Activated CD4-positive, CD25-positive, alpha-beta regulatory T cell treated with anti-CD3 and anti-CD28 coated beads, Interleukin-2, amount 50 U/mL, for 16 hours (primary cell): ENCODE measurements at places on chromosomes 2 and 18.
A peak's percentile ranks its signal among the peaks of the same experiment; 100 is the strongest.

GRCh38 chr2:24421668-24422067 lies 61.3 kb upstream of the ITSN2 start:
- DNase-seq = peak; percentile 21

- DNase-seq = no peak
These were observed 132.8 kb downstream of the ATL2 start for GRCh38 chr2:38244301-38244700.

- no peak for DNase-seq
These were observed 136.7 kb upstream of the CXCR4 start for GRCh38 chr2:136254681-136255080.

- DNase-seq = no peak
These were observed 147.1 kb downstream of the SH3BP4 start for GRCh38 chr2:235098736-235099494.

- DNase-seq = no peak
These were observed 3.7 kb upstream of the SPEG start for GRCh38 chr2:219430633-219431615.

DNA sequence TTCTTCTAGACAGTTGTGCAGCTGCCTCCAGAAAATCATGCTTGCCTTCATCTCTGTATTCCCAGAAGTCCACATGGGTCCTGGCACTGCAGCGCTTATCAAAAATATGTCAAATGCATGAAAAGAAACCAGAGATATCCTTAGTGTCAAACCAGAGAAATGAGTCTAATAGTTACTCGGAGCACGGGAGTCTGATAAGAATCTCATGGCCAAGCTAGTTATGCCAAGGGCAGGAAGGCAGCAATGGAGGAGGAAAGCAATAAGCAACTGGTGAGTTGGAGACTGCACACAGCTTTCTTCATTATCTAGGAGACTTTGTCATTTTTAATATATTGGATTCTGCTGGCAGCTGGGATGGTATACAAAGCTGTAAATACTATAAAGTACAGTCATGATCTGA lies 38.6 kb downstream of the TRIB2 start:
- DNase-seq = no peak

GRCh38 chr2:17270894-17271293 lies 247.3 kb downstream of the RAD51AP2 start:
- no peak for DNase-seq

DNA sequence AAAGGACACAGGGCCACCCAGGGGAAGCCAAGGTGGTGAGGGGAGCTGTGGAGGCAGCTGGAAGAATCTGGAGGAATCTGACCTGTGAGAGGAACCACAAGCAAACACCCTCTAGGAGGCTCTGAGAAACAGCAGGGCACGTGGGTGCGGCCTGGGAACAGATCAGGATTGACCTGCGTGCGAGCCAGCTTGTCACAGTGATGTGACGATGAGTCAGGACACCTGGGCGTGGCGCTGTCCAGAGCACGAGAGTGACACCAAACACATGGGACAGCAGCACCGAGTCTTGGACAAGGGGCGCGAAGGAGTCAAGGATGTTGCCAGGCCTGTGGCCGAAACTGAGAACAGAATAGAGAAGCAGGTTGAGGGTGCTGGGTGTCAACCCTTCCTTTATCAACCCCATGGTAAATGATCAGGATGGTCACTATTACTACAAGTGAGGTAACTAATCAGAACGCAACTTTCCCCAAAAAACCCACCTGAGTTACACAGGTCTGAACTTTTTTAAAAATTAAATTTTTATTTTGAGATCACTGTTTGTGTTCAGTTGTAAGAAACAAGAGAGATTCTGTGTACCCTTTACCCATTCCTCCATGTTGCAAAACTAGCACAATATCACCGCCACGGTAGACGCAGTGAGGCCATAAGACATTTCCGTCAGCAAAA lies 637 bp upstream of the SFT2D3 start:
- no peak for DNase-seq

DNA sequence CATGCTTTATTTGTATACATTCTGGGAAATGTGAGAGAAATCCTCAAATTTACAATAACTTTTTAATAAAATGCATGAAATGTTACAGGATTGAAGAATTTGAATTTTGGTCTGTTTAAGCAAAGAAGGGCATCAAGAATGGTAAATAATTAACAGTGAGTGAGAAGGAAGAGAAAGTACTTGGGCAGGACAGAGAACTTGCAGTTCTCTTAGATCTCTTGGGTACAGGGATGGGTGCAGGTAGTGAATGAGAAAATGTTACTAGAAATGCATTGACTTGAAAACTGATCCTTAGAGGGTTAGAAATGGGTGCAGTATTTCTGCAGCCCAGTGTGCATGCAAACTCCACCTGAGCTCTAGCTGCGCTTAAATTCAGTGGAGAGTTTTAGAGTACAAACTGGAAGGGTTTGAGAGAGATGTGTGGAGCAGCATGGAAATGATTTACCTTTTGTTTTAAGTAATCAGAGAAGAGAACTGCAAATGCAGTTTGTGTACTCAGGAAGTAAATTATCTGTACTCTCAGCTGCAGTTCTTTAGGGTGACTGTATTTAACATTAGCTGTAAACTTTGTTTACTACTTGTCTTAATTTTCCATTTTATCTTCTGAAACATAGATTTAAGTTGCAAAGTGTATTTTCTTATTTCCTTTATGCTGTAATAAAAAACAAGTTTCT lies 51.0 kb upstream of the RAB27B start:
- DNase-seq = no peak
